ENCODE measurements at places on chromosomes 5 and 9. TPM values are rescaled to one million over a fixed set of nuclear protein-coding genes. Genes with fewer than 3 reads are reported as not detected.

The C5orf63 gene
- polyA plus RNA-seq, result 4.6 TPM

The AFAP1L1 gene
- 26.2 TPM for polyA plus RNA-seq

The ADGRV1 gene
- 0.05 TPM for polyA plus RNA-seq

The LHX3 gene
- not detected for polyA plus RNA-seq

All from right cardiac atrium (tissue), 5 donors.